CMK (cell line): ENCODE measurements at places on chromosomes 2 and 18.

GRCh38 chr2:16660114-16660513 lies 5.5 kb downstream of the CYRIA start:
- no peak for DNase-seq

DNA sequence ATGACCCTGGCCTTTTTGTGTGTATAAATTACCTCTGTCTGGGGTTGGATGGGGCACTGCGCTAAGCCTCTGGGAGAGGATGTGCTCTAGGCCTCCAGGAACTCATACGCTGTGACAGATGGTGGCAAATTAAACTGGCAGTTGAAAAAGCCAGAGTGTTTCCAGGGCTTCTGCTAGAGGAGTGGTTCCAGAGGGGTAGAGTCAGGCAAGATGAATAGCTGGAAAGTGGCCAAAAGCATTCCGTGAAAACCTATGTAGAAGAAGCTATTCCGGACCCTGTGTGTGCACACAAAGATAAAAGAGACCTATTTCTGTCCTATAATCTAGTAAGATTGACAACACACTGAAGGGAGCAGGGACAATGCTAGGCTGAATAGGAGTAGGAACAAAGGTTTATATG lies 84.8 kb downstream of the ACTR3 start:
- no peak for DNase-seq

GRCh38 chr2:47422016-47422415 lies 19.1 kb downstream of the MSH2 start:
- DNase-seq, result no peak

DNA sequence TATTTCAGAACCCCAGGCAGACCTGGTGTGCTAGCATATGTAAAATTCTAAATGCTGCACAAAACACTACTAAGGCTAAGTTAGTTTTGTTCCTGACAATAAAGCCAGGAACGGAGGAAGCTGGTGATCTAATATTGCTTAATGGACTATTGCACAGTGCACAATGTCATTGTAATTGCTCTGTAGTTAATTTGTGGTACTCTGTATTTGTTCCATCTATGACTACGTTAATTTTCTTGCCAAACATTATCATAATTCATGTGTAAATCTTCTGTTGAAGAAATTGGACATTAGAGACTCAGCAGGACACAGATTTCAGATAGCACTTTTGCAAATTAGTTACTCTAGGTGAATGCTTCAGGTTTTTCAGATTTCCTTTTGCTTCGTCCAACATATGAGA lies 232.3 kb downstream of the RIT2 start:
- DNase-seq, result no peak

GRCh38 chr2:68189991-68190784 lies 32.5 kb downstream of the PNO1 start:
- no peak for DNase-seq

DNA sequence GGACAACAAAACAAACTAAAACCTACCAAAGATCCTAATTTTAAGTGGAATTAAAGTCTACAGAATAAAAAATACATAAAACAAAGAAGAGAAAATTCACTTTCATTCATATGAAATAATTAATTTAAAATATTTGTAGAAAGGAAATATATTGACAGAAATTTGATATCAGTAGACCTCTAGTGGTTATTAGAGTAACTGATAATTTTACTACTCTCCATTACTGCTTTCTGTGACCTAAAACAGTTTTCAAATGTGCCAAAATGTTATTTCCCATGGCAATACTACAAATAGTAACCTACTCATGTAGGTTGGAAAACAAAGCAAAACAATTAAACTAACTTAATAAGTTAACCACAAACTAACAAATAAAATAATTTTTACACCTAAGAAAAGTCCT lies 147.1 kb downstream of the NOL4 start:
- no peak for DNase-seq

- no peak for DNase-seq
Observed at GRCh38 chr2:45545943-45546342, 65.1 kb downstream of the SRBD1 start.

DNA sequence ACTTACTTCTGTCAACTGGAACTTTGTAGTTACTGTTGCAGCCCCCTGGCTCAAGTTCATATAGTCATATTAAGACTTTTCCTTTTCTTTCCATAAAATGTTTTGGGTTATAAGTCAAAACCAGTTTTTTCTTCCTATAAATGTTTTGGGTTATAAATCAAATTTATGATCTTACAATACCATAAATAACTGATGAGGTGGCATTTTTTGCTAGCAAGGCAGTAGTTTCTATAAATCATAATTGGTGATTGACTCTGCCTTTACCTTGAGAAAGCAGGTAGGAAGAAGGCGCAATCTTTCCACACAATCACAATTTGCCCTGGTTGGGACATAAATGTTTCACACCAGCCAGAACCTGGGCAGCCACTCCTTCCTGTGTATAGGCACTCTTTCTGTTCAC lies 5.1 kb upstream of the DYTN start:
- no peak for DNase-seq

GRCh38 chr2:127413782-127414637 lies 4.2 kb upstream of the PROC start:
- DNase-seq, result no peak

GRCh38 chr2:122543815-122544214 lies 788.4 kb downstream of the TSN start:
- no peak for DNase-seq

GRCh38 chr2:174731546-174731945 lies 32.7 kb downstream of the CHRNA1 start:
- no peak for DNase-seq

DNA sequence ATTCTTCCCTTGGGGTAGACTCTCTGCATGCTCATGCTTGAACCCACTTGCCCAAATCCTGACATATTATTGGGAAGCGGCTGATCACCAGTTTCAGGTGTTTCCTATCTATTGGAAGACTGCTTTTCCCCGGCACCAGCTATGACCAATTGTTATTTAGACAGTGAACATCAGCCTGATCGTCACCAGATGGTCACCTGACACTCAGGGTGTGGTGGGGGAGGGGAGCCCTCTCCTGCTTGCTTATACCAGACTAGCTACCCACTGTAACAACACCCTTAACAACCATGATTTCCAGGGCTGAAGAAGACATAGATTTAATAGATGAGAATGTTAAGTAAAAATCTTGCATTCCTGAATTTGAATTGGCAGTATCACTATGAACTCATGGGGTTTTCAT lies 44.3 kb downstream of the RBM43 start:
- DNase-seq, result no peak

- DNase-seq, result no peak
Observed at GRCh38 chr2:135820003-135820618, 16.9 kb downstream of the LCT start.

- DNase-seq, result no peak
Observed at GRCh38 chr2:220696280-220696669, 875.8 kb downstream of the EPHA4 start.

- DNase-seq, result no peak
Observed at GRCh38 chr2:177832611-177833433, 239.8 kb downstream of the PDE11A start.

- DNase-seq, result no peak
Observed at GRCh38 chr2:85502720-85503119, 36.2 kb upstream of the MAT2A start.

- DNase-seq, result no peak
Observed at GRCh38 chr2:12694990-12695774, 21.6 kb upstream of the TRIB2 start.

GRCh38 chr2:165745916-165746315 lies 48.1 kb downstream of the GALNT3 start:
- no peak for DNase-seq

DNA sequence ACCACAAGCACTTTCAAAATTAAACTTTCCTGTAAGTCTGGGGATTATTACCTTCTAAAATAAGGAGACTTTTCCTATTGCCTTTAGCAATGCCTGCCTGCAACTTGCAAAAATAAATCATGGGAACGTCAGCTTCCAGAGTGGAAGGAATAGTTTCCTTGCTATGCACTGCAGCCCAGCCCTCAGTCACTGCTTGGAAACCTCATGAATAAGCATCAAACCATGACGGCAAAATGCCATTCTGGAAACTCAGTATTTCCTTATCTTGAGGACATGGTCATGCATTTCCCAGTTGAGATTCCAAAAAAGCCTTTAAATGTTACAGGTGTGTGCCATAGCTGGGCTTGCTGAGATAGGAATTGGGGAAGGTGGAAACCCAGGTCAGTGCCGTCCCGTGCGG lies 84.2 kb upstream of the OTOS start:
- DNase-seq, result no peak

- no peak for DNase-seq
Observed at GRCh38 chr2:12448846-12449505, 267.8 kb upstream of the TRIB2 start.

DNA sequence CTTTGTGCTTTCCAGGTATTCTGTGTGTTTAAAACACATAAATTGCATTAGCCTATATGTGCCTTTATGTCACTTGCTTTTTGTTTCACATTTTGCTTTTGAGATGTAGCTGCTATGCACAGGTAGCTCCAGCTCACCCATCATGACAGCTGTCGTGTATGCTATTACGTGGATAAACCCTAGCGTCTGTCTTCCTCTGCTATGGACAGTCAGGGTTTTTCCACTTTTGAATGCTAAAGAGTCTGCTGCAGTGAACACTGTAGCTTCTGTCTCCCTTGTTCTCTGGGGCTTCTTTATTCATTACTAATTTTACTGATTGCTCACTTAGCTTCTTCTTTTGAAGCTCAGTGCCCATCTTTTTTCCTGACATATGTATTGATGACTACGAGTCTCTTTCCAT lies 24.7 kb upstream of the MBP start:
- no peak for DNase-seq

GRCh38 chr18:3212657-3213056 lies 7.1 kb downstream of the MYOM1 start:
- DNase-seq, result no peak

DNA sequence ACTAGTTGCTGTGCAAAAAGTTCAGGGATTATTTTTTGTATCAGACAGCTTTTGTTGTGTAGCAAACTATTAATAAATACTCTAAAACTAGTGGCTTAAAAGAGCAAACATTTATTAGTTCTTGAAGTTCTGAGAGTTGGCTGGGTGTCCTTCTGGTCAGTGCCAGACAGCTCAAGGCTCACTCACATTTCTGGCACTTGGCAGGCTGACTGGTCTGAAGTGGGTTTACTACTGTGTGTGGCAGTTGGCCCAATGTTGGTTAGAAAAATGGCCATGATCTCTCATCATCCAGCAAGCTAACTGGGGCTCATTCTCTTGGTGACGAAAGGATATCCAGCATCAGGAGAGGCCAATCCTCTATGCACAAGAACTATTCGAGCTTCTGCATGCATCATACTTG lies 71.4 kb upstream of the ZNF385B start:
- DNase-seq, result no peak

- DNase-seq, result no peak
Observed at GRCh38 chr2:121877366-121877765, 121.9 kb downstream of the TSN start.

- no peak for DNase-seq
Observed at GRCh38 chr2:225479386-225479785, 79.9 kb downstream of the NYAP2 start.

- DNase-seq, result no peak
Observed at GRCh38 chr2:188976545-188977268, 2.5 kb downstream of the COL3A1 start.

GRCh38 chr18:44186001-44186400 lies 494.7 kb upstream of the SETBP1 start:
- no peak for DNase-seq

GRCh38 chr2:201264472-201265173 lies 4.3 kb downstream of the CASP8 start:
- no peak for DNase-seq

GRCh38 chr18:37577051-37577611 lies 11.5 kb upstream of the CELF4 start:
- DNase-seq, result no peak

DNA sequence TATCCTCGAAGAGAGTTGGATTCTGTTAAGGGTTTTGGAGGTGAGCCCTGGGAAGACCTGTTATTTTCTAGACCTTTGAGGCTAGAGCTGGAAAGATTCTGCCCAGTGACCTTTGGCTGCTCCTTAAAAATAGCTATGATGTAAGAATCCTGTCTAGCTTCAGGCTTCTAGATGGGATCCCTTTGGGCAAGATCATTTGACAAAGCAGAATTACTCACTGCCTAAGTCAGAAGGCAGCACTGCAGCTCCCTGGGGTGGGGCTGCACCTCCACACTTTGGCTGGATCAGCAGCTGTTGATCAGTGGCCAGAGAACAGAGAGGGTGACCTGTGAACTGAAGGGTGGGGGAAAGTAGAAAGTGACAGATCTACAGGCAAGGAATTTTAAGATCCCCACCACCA lies 103.8 kb downstream of the ASAP2 start:
- DNase-seq, result no peak

DNA sequence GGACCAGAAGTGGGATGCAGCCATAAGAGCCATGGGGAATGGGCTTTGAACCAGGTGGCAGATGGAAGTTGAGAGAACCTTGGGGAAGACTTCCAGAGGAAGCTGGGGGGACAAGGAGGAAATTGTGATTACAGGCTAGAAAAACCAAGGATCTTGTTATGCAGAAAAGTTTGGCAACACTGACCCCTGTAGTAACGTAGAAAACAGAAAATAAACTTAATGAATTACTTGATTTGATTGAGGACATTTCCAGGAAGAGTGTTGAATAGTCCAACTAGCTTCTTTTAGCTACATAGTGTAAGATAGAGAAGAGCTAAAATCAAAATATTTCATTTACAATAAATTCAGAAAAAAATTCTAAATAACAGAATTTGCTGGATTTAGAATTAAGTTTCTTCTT lies 91.9 kb upstream of the GPC1 start:
- no peak for DNase-seq

DNA sequence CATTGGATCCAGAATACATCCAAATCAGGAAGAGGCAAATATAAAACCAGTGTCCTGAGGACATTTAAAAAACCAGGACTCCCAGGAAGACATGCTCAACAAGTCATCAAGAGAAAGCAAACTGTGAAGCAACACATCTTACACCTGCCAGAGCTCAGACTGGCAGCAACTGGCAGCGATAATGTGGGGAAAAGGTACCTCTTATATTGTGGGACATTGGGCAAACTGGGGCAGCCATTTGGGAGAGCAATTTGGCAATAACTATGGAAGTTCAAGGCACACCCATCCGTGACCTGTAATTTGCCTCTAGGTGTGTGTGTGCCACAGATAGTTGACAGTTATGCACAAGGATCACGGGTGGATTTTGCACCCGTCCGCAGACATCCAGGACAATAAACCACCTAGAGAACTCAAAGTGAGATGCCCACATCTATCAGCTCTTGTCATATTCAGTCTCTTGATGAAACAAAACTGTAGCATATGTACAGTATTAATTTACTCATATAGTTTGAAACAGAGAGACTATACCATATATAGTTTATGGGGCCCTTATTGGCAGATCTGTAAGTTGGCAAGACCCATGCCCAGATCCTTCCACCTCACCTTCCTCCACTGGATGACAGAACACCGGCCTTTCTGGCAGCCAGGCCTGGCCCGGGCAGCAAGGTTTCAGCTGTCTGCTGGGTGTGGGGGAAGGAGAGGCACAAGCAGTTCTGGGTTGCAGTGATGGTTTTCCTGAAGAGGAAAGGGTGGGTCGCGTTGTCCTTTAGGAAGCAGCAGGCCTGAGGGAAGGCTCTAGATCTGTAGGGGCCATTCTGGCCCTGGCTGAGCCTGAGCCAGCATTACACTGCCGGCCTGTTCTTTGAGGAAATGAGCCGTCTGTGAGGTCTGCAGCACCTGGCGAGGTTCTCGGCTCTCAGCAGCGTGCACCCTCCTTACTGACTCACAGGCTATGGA lies 18.8 kb downstream of the HJURP start:
- DNase-seq, result no peak

GRCh38 chr18:77207540-77207939 lies 42.1 kb upstream of the GALR1 start:
- DNase-seq, result peak; percentile 4
